AG04450 (cell line): ENCODE measurements at places on chromosomes 3 and 15. TPM values are rescaled to one million over a fixed set of nuclear protein-coding genes. Genes with fewer than 3 reads are reported as not detected.

DNA sequence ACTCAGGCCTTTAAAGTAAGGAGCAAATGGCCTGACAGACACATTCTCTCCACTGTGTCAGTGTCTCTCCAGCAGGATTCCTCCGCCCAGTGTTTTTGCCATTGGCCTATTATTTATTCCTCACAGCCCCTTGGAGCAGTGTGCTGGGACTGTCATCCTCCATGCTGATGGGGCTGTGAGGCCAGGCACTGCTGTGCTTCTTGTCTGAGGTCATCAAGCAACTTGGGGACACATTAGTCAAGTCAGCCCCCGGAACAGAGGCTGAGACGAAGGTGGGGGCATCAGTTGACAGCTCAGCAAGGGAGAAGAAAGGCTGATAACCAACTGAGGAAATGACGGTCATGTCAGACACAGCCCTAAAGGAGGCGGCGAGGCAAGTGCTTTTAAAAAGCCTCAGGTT is 67.4 kb downstream of the XXYLT1 start:
- DNase-seq: no peak

The PRR20G gene
- polyA plus RNA-seq: not detected in 2 replicates

DNA sequence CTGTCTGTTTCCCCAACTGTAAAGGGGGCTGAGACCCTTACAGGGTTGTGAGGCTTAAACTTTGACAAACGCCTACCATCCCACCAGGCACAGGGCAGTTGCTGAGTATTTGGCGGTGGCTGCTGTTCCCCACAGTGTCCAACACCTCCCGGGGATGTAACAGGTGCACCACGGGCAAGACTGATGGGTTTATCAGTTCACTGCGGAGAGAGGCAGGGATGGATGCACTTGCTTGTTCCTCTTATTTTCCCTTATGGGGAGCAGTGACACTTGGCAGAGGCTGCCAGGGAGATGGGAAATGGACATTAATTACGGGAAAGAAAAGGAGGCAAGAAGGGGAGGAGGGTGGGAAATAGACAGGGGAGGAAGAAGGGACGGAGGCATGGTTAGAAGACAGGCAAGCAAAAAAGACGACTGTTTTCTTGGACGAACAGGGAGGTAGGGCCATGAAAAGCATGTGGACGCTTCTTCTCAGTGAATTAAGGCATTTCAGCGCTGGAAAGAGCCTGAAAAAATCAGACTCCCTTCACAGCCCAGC is 16.6 kb upstream of the ADIPOQ start:
- no peak for DNase-seq

- DNase-seq: no peak
These were observed 256.0 kb upstream of the ZPLD1 start for GRCh38 chr3:102178817-102179216.
